ENCODE measurements at places on chromosomes 11 and 22.

- DNase-seq, result no peak
These were observed 2.2 kb upstream of the ZFTA start for GRCh38 chr11:63770763-63771162.

DNA sequence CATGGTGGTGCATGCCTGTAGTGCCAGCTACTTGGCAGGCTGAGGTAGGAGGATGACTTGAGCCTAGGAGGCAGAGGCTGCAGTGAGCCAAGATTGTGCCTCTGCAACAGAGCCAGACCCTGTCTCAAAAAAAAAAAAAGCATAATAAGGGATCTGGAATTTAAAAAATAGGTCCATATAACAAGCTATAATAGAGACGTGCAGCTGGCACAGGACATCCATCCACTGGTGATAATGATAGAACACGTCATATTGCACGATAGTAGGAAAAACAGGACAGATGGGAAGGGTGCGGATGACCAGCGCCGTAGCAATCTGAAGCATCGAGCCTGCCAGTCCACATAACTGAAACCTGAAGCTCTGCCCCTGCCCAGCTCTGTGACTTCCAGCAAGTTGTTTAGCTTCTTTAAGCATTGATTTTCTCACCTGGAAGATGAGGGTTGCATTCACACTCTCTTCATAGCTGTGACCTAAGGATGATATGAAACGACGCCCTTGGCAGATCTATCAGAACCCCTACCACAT is 60.3 kb upstream of the PRODH start:
- DNase-seq, result no peak

DNA sequence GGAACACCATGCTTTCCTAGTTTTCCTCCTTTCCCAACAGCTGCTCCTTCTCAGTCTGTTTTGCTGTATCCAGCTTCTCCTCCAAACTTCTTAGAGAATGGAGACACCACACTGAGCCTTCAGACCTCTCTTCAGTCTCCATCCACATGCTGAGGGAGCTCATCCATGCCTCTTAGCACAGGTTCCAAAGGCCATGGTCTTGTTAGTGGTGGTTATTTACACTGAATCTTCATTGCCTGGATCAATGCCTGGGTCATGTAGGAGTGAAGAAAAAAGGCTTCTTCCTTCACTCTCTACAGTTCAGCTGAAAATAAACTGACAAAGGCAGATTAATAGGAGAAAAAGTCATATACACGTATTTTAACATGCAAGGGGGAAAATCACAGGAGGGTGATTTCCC is 3.1 kb upstream of the SAA4 start:
- DNase-seq, result no peak

- no peak for DNase-seq
These were observed 19.1 kb downstream of the APOBEC3H start for GRCh38 chr22:39115977-39116621.

- no peak for DNase-seq
These were observed 613.2 kb upstream of the CHORDC1 start for GRCh38 chr11:90836031-90836430.

GRCh38 chr22:49569286-49570031 is 258.2 kb downstream of the BRD1 start:
- no peak for DNase-seq

DNA sequence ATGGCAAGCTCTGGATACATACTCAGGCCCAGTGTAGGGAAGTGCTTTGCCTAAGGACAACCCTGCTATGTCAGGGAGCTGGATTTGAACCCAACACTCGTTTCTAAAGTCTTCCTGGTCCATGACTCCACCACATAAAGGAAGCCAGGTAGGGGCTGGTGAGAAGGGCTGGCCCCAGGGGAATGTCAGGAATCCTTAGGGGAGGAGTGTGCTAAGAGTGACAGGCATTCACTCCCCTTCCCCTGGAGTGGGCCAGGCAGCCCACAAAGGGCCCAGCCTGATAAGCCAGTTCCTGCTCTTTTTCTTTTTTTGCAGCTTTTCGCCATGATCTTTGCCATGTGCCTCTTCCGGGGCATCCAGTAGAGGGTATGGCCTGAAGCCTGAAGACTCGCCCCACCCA is 21.9 kb downstream of the TP53I11 start:
- DNase-seq, result no peak

DNA sequence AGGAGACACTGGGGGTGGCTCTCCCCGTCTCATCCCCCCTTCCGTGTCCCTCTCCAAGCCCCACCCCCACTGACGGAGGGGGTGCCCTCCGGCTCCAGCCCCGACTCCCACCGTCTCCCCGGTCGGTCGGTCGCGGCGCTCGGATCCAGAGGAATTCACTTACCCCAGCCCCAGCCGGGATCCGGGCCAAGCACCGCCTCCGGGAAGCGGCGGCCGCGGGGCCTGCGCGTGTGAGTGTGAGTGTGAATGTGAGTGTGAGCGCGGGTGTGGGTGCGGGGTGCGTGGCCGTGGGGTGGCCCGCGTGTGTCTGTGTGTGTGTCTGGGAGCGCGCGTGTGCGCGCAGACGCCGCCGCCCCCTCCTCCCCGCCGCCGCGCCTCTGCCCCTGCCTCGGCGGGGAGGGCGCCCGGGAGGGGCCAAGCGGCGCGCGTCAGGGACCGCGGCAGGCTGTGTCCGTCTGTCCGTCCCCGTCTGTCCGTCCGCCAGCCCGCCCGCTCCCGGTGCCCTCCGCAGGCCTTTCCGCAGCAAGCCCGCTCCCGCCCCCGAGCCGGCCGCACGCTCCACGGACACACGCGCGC is at the start of gene ELFN2:
ELFN2 (minus strand) TSS at position 345 of the 576 bp plus-strand sequence. CDS start 51,945 bp downstream, outside the sequence.
- no peak for DNase-seq

- no peak for DNase-seq
These were observed 630.4 kb downstream of the OPCML start for GRCh38 chr11:132901638-132902471.
